Tibial artery (tissue), 4 donors: ENCODE measurements at places on chromosomes 11 and 22.

GRCh38 chr11:120392793-120393192 lies 56.6 kb downstream of the ARHGEF12 start:
- no peak for DNase-seq

GRCh38 chr11:118258410-118258809 lies 5.7 kb downstream of the MPZL2 start:
- DNase-seq, result no peak

DNA sequence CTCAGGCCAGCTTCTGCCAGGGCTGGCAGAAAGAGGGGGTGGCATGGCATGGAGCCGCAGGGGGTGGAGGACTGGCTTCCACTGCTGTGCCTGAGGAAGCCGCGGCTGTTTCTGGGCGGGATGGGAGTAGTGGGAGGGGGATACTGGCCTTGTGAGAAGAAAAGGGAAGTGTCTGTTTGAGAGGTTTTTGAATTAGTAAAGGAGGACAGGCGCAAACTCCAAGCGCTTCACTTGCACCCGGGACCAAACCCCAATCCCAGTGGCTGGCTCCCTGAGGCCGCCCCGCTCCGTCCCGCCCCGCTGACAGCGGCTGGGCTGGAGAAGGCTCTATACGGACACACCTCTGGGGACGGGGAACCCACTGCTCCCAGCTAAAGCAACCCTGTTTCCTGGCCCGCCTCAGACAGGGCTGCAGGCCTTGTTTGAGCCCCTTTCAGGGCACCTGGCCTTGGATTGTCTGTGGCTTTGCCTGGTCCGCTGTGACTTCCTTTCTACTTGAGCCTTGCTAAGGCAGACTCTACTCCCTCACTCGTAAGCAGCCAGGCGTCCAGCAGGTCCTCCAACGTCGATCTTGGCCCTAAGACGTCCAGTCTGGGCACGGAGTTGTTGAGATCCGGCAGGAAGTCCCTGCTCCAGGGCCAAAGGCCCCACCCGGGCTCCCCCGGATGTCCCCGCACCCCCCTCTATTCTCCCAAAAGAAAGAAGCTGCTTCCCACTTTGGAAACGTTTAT lies 2.2 kb downstream of the APOA1 start:
- no peak for DNase-seq

GRCh38 chr11:95082576-95083001 lies 7.1 kb upstream of the ENDOD1 start:
- DNase-seq, result no peak

DNA sequence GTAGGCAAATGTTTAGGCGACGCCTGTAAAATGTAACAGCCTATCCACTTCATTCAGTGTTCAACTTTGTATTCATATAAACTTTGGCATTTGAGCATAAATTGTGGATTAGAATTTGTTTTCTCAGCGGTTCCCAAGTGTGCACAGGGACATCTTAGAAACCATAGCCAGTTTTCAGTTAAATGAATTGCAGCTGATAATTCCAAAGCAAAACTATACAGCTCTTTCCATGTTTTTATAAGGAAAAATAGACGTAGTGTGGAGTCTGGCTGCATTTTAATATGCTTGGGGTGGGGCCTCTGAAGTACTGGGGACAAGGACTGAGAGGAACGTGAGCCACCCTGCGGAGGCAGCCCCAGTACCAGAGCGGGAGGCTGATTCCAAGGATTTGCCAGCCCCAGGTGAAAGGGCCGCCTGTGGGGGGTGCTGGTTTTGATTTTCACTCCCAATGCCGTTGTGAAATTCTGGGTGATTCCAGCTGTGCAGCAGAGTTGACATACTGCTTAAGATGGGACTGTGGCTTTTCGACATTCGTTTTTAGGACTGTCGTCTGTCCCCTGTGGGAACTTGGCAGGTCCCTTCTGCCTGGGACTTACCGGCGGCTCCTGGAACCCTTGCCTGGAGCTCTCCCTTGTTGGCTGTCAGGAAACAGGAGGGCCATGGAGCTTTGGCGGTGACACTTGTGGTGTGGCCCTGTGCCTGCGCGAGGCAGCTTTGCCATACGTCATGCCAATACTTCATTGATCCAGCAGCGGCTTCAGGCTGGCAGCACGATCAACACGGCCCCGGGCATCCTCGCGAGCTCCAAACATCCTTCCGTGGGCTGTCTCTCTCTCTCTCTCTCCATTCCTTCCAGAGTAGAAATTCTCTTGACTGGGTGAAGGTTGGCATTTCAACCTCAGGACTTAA lies 370.9 kb downstream of the TBC1D22A start:
- DNase-seq, result no peak

DNA sequence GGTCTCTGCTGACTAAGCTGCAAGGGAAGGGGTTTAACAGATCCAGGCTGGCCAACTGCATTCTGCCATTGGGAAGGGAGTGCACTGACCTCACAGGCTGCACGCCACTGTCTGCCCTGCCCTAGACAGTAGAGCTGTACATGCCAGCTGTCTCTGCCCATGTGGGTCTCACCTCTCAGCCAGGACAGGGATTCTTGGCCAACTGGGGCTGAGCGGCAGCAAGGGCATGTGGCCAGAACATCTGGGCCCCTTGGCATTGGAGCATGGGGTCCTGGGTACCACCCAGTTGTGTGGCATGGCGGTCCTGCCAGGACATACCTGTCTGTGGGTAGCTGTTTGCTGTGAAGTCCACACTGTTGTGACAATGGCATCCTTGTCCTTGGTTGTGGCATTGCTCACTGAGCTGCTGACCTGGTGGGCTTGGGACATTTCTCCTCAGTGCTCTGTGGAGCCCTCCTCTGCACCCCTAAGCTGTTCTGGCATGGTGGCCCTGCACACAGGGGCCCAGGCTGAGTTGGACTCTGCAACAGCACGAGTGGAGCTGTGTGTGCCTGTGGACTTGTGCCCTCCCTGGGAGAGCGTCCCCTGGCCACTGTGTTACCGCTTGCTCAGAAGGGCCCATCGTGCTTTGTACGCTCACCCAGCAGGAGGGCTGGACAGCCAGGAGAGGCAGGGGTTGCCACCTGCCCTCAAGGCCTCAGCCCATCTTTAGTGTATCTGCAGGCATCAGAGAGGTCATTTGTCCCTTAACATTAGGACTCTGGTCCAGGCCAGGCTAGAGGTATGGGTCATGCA lies 46.7 kb downstream of the MED15 start:
- no peak for DNase-seq

- peak; percentile 49 for DNase-seq
These were observed 28.2 kb downstream of the DBX1 start for GRCh38 chr11:20131788-20132666.

DNA sequence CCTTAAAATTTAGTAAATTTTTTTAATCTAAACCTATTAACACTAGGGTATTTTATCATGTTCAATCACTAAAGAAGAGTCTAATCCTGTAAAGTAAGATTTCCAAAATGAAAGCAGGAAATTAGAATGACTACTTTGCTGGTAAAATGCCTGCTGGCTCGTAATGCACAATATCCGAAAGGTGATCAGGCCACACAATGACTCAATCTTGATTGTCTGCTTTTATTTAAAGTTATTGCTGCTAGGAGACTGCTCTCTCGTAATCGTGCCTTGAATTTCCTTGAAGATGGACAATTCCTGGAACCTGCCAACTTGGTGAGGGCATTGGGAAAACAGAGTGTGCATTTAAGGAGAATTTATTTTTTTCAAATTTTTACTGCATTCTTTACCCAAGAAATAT lies 1786.5 kb upstream of the RAG2 start:
- DNase-seq, result no peak

- no peak for DNase-seq
These were observed 142.7 kb upstream of the CTSC start for GRCh38 chr11:88480223-88480622.

- DNase-seq, result no peak
These were observed 431.4 kb upstream of the CCDC90B start for GRCh38 chr11:83717537-83717936.

GRCh38 chr11:33530815-33531214 lies 169.8 kb downstream of the C11orf91 start:
- DNase-seq, result no peak

DNA sequence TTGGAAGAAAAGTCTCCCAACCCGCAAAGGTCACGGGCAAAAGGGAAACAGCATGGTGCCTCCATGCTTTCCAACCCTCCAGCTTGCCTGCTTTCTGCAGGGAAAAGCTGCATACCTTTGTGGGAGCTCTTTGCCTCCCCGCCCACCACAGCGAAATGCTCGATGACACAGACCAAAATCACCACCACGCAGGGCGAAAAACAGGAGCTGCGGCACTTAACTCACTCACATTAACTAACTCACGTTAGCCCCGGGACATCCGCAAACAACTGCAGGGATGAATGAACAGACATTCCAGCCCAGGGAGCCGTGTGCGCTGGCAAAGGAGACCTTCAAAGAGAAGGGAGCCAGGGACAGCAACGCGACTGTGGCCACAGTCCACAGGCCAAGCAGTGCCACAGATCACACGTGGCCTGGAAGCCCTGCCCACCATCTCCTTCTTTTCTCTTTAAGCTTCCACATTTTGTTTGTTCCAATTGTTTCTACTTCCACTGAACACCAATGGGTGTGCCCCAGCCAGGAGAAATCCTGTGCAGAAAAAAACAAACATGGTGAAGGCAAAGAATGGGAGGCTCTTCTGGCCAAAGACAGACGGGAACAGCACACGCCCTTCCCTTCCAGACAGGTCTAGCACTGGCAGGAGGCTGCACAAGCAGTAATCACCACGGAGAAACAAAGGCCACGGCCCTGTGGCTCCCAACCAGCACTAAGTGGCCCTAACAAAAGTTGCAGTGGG lies 39.3 kb downstream of the DUSP8 start:
- no peak for DNase-seq

DNA sequence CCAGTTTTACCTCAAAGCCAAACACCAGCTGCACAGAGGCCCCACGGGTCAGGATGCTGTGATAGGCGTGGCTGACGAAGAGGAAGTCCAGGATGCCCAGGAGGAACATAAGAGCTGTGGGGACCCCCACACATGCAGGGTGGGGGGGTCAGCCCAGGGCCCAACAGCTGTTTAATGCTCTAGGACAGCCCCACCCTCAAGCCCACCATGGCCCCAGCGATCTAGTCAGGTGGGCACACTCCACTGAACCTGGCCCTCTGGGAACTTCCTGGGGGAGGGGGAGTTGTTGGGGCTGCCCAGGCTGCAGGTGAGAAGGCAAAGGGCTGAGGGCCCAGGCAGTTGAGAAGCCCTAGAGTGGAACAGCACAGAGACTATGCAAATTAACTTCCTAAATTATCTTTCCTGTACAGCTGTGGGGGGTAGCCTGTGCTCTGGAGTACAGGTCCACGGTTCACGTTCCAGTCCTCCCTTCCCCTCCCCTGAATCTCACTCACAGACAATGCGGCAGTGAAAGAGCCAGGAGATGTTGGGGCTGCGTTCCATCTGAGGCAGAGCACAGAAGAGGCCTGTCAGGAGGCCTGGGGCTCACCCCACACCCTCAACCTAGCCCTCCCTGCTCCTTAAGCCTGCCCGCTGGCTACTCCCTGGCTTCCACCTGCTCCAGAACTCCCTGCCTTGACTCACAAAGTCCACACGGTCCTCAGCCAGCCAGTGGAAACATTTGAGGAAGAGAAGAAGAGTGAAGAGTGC lies 1.9 kb downstream of the SYVN1 start:
- peak; percentile 56 for DNase-seq

DNA sequence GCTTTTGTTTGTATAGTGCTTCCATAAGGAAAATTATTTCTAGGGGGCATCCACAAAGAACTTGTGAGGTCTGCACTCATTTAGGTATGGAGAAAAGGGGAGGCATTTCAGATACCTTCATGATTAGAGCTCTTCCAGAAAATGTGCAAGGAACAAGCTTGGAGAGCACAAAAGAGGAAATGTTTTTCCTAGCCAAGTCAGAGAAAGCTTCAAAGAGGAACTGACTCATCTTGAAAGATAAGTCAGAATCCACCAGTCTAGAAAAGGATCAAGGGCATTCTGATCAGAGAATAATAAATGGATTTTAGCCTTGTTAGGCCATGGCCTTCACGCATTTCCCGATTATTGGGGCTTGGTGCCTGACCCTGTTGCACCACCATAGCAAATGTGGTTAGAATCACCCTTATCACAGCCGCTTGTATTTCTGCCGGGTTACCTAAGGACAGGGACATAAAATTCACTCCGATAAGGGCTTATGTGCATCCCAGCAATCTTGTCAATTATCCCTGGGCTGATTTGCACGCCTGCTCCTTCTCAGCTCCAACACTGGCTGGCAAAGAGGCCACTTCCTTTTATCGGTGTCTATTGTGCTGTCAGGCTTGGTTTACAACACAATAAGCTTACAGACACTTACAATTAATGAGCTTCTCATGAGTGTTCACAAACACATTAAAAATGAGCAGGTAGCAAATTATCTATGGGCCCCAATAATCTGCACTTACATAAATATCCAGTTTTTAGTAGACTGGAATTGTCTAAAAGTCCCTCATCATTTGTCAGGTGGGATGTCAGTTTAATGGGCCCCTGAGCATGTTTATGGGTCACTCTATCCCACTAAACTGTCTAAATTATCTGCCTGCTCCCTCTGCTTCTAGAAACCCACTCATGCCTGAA lies 613.5 kb downstream of the SOX6 start:
- no peak for DNase-seq

DNA sequence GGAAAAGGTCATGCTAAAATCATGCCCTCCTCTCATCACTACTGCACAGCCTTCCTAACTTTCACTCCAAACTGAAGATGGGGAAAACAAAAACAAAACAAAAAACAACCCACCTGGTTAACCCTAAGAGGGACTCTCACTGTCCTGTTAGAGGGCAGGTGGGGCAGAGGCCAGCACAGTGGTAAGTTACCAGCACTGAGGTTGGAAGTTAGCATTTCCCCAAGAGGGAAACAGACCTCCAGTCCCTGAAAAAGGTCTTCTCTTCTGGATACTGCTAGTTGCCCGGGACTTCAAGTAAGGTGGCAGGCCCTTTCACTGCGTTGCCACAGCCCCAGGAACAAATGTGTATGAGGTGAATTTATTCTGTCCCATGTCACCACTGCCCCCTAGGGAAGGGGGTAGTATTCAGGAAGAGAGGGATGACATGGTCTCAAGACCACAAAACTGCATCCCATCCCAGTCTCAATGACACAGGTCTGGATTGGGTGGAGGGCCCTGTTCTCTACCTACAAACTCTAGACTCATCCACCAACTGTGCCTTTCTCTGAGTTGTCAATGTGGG lies 792 bp upstream of the ADAMTS8 start:
- no peak for DNase-seq

- DNase-seq, result no peak
These were observed 415.3 kb upstream of the CADM1 start for GRCh38 chr11:115919341-115920091.

GRCh38 chr22:42682113-42682851 lies 33.1 kb upstream of the CYB5R3 start:
- DNase-seq, result no peak

GRCh38 chr11:11016943-11017342 lies 159.1 kb upstream of the ZBED5 start:
- no peak for DNase-seq
